HCEC 1CT (cell line): ENCODE measurements at places on chromosomes 4 and X.

DNA sequence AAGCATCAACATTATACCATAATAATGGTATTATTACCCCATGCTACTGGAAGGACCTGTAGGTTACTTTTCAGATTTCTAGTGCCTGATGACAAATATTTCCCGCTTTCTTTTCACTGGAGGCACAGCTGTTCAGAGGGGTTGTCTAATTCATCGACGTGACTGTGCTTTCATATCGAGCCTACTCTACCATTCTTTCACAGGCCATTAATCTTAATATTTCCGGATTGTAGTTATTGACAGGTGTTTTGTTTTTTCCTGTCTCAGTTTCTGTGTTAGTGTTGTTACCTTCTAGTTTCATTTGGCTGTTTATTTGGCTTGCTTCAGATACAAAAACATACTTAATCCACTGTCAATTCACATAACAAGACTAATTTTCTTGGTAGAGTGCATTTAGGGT lies 330.9 kb downstream of the SPOCK3 start:
- DNase-seq: no peak

GRCh38 chr4:125492957-125493356 lies 178.2 kb downstream of the FAT4 start:
- no peak for DNase-seq

GRCh38 chr4:176044589-176044951 lies 21.1 kb upstream of the WDR17 start:
- no peak for DNase-seq

GRCh38 chr4:67161311-67161710 lies 384.0 kb downstream of the CENPC start:
- no peak for DNase-seq

- DNase-seq: no peak
Measured at GRCh38 chr4:663046-663437, 11.0 kb downstream of the ATP5ME start.

GRCh38 chrX:2708021-2708420 lies 16.9 kb downstream of the CD99 start:
- no peak for DNase-seq

DNA sequence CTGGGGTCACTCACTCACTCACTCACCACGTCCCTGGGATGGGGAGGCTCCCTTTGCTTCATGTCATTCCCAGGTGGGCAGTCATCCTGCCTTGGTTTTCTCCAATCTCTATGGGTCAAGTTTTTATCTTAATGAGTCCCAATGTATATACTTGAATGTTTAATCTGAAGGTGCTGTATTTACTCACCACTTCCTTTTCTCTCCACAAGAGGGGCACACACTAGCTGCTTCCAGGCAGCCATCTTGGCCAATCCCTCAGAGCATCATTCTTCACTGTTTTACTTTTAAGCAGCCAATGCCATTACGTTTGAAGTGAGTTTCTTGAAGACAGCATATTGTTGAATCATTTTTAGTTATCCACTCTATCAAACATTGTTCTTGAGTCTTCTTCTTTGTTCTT lies 153.4 kb upstream of the ARSJ start:
- peak; percentile 7 for DNase-seq

DNA sequence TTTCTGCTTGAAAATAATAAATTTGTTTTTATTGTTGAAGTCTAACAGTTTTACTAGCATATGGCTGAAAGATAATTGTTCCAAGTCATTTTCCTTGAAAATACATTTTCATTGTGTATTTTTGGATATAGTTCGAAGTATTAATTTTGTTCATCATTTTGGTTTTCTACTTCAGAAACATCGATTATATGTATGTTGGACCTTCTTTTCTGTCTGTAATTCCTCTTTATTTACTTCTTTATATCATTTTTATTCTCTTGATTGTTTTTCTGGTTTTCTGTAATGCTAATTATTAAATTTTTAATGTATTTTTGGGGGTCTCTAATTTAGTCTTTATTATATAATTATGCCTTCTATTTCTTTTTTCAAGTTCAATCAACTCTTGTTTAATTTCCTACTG lies 407.1 kb upstream of the FRG1 start:
- no peak for DNase-seq

- peak; percentile 65 for DNase-seq
Measured at GRCh38 chrX:85052205-85052604, 48.5 kb downstream of the APOOL start.

- DNase-seq: no peak
Measured at GRCh38 chr4:25271866-25272265, 38.0 kb downstream of the PI4K2B start.

DNA sequence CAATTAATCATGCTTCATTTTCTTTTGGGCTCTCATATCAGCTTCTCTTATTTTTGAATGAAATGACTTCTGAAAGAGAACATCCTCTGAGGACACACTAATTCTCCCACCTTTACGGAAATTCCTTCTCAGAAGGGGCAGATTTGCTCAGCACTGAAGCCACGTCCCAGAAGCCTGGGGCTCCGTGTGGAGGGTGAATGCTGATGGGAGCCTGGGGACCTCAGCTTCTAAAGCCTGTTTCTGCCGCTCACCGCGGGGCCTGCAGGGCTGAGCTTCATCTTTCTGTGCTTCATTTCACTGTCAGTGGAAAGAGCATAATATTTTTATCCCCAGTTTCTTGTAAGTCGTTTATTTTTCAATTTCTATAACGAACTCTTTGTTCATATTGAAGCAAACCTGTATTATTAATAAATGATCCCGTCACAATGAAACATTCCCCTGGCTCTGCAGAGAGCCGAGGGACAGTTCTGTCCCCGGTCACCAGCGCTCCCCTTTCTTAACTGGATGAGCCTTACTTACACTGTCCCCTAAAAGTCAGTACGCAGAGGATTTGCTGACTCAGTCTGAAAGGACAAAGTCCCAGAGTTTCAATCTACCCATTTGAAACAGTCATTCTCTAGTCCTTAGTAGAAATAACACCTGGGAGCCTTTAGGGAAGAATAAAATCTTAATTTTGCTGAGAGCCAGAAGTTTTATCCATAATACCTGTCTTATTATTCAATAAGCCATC lies 364.6 kb upstream of the FAT1 start:
- DNase-seq: no peak

- DNase-seq: no peak
Measured at GRCh38 chr4:6577409-6577808, 2.4 kb downstream of the MAN2B2 start.

DNA sequence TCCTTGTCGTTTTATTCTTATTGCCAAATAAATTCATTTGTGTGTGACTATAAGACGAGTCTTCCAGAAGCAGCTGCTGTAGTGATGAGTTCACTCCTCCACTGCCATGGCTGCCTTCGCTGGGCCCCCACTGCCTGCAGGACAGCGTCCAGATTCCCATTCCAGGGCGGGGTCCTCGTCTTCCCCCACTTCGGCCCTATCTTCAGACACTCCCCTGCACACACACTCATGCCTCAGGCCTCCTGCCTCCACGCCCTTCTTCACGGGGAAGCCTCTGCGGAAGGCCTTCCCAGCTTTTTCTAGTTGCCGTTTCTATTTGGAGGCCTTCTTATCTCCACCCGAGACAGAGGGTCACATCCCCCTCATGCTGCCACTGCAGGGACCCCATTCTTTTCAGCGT lies 80.4 kb downstream of the SHROOM2 start:
- DNase-seq: no peak

DNA sequence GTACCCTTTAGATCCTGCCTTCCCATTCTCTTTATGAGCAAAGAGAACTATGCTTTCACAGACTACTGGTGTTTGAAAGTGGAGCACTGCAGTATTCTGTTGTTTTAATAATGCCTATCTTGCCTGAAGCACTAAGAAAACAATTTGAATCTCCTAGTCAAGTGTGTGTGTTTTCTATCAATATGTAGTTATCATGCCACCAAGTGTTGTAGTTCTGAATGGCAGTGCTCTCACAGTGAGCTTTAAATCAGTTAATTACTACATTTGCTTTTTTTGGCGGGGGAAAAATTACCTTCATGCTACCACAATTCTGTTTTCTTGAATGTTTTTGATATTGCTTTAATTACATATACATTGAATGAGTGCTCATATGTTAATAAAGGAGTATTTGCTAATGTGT lies 143.6 kb upstream of the FAM47A start:
- no peak for DNase-seq

DNA sequence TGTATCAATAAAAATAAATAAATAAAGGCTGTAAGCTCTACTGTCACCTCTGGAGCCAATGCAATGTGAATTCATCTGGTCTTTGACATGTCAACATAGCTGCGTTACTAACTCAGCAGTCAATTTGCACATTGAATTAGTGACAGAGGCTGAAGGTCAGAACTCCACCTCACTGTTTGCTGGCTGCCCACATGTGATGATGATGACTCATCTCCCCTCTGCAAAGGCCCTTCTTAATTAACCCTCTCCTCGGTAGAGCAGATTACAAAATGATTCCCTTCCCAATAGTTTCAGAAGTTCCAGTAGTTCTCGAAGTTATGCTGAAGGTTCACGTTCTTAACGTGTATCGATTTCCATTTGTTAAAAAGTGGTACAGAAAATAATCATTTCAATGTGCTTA lies 1626.0 kb upstream of the TENM3 start:
- DNase-seq: no peak

DNA sequence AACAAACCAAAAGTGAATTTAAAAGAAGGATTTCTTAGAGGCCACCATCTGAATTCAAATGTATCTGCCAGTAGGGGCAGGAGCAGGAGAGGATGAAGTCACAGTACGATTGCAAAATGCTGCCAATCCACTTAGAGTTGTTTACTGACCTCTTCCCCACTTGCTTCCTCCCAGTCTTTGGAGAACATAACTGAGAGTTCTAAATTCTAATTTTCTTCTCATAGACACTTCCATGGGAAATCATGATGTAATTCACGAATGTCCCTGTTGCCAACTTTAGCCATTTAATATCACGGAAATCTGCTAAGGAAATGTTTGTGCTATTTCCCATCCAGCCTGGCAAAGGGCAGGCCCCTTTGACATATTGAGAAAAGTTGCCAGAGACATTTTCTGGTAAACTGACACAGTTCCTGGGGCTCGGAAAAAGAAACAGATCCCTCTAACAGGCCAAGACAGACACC lies 33.6 kb upstream of the NOCT start:
- DNase-seq: peak; percentile 67

DNA sequence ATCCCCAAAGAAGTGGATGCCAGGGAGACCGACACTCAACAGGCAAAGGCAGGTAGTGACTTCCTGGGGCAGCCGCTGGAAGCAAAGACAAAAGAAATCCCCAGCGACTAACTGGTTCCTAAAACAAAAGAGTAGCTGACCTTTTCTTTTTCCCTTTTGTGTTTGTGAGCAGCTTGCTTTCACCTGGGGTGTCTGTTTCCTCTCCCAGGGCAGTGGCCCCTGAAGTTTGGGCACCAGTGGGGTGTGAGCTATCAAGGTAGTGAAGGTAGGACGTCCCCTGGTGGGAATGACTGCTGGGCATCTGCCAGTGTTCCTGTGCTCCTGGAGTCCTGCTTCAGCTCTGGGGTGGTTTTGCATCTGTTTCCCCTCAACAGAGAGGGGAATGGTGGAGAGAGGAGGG lies 41.6 kb upstream of the STIM2 start:
- no peak for DNase-seq
